ENCODE measurements at places on chromosomes 2 and 18.

GRCh38 chr2:56456791-56457190, 273.0 kb downstream of the CCDC85A start:
- DNase-seq, result no peak

DNA sequence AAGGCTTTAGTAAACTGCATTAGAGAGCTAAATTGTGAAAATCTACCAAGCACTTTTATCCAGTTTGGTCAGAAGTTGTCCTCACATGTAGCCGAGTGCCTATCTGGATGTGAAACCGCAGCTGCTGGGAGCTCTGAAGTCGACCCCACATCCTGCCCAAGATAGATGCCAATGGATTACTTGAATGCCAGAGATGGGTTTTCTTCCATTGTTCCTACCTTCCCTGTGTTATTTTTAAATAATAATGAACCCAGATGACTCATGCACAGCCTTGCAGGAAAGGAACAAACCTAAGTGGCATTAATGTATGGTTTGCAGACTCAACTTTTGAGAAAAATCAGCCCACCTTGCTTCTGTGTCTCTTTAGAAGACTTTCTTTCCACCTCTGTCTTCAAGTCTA, 408.5 kb downstream of the FBXO15 start:
- DNase-seq, result no peak

DNA sequence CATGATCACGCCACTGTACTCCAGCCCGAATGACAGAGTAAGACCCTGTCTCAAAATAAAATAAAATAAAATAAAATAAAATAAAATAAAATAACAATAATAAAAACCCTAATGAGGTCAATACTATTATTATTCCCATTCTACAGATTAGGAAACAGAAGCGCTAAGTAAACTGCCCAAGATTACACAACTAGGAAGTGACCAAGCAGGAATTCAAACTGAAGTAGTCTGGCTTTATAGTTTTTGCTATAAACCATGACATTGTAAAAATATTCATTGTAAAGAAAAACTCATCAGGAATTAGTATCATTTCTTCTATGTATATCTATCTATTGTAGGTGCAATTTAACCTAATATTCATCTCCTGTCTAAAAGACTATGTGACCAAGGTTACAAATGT, 1.2 kb downstream of the PLEKHM3 start:
- DNase-seq, result no peak

- no peak for DNase-seq
Measured at GRCh38 chr2:9697909-9698308, 67.1 kb upstream of the YWHAQ start.

- DNase-seq, result no peak
Measured at GRCh38 chr18:59646228-59646962, 50.8 kb downstream of the CCBE1 start.

GRCh38 chr2:8132351-8132831, 549.5 kb upstream of the ID2 start:
- no peak for DNase-seq

DNA sequence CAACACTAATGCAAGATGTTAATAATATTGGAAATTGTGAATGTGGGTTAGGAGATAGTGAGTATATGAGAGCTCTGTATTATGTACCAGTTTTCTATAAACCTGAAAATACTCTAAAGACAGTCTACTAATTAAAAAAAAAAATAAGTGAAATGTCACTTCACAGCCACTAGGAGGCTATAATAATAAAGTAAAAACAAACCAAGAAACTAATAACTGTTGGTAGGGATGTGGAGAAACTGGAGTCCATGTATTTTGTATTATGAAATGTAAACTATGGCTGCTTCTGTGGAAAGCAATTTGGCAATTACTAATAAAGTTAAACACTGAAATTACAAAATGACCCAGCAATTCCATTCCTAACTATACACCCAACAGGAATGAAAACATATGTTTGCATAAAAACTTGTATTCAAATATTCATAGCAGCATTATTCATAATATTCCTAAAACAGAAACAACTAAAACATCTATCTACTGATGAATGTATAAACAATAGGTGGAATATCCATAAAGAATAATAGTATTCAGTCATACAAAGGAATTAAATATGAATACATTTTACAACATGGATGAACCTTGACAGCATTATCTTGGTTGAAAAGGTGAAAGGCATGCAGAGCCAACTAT, 36.2 kb downstream of the CCDC178 start:
- DNase-seq, result no peak

GRCh38 chr2:4938206-4938605, 754.0 kb upstream of the SOX11 start:
- no peak for DNase-seq

DNA sequence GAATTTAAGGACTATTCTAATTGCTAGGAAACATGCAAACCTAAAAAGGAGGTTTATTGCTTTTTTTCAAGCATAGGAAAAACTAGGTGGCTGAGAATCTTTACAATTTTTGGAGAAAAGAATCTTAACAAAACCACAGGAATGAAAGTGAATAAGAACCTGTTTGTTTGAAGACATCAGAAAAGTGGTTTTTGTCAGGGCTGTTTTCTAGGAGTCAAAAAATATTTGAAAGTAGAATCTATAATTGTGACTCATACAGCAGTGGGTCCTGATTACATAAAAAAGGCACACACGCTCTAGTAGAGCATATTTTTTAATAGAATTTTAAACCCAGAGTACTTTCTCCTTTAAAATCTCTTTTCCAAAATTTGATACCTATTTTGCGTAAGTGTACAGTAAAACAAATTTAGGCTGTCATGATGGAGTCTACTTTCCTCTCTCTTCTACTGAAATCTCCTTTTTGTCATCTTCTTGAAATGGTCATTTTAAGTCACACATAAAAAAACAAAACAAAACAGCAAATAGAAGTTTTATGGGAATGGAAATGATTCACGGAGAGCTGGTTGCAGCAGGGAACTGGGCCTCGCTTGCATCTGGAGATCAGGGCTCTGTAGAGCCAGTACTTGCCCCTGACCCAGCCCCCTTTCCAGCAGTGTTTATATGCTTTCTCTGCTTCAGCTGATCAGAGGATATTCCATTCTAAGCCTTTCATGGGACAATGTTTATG, 59.1 kb upstream of the PELI1 start:
- no peak for DNase-seq

GRCh38 chr18:76920974-76921373, 98.6 kb downstream of the ZNF236 start:
- DNase-seq, result no peak

GRCh38 chr2:150595803-150596470, 108.5 kb upstream of the RND3 start:
- no peak for DNase-seq

All from epithelial cell of proximal tubule (primary cell).